RKO (cell line): ENCODE measurements at places on chromosomes 5 and 9.

DNA sequence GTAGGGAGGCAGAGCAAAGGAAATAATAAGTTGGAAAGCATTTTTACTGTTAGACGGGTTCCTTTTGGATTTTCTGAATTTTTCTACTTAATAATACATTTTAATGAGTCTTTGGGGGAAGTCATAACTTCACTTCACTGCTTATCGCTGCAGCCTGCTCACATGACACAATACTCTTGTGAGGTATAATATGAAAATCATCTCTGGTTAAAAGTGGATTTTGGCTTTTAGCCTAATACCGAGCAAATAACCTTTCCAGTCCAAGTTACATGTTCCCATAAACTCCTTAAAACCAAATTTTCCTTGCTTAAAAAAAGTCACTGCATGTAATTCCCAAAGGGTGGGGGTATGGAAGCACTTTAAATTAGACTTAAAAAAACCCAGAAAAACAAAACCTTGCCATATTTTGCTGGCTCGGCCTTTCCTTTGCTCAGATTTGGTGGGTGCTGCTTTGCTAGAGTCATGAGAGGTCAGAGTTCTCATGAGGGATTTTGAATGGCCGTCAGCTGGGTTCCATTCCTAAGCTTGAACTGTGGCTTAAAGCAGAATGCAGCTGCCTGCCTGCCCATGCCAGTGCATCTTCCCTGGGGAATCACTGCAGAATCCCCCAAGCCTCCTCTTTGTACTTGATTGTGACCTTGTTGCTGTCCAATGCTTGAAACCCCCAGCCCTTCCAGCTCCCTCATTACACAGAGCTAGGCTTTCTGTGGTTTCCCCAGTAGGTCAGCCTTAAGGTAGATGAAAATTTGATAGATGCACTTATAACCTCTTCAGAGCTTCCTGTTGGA lies 331.8 kb downstream of the KDM4C start:
- no peak for DNase-seq

GRCh38 chr5:103829585-103829984 lies 267.0 kb upstream of the NUDT12 start:
- peak; percentile 9 for DNase-seq

GRCh38 chr5:112713206-112713605 lies 24.5 kb upstream of the APC start:
- DNase-seq: no peak

DNA sequence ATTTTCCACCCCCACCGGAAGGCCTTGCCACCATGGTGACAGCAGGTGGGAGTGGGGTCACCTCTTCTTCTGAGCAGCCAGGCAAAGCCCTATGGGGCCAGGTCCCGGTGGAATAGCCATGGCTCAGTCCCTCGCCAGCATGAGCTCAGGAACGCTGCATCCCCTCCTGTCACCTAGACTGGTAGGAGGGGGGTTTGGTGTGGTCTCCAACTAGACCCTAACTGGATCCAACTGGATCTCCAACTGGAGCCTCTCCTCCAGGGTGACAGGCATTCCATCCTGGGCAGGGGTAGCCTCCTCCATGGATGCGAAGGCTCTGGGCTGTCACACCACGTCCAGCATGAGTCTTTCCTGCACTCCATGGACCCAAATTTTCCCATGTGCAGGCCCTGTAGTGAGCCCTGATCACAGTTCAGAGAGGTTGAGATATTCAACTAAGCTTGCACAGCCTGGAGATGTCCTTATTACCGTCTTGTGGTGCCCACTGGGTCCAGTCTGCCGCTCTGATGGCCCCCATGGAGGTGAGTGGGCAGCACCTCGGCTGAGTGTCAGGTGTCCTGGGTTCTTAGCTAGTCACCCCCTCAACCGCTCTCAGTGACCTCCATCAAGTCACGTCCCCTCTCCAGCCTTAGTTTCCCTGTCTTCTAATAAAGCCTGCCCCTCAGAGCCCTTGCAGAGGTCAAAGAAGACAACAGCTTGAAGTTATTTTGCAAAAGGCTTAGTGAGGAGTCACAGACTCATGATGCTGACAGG lies 18.6 kb upstream of the FIBCD1 start:
- no peak for DNase-seq

GRCh38 chr5:8767111-8767510 lies 778.8 kb downstream of the SEMA5A start:
- no peak for DNase-seq

DNA sequence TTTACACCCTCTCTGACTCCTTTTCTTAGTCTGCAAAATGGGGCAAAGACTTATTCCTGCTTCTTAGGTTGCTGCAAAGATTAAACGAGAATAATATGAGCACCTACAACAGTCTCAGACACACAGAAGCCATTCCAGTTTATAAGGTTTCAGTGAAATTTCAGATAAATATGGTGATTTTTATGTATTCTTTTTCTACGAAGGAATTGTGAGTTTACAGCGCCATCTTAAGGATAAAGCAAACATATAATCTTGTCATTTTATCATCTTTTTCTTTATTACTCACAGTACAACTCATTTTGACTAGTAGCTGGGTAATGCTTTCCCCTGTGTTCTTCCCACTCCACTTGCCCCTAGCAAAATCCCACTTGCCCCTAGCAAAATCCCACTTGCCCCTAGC lies 29.2 kb upstream of the SMC5 start:
- peak; percentile 43 for DNase-seq

- DNase-seq: no peak
Measured at GRCh38 chr5:59268756-59269415, 624.6 kb downstream of the PDE4D start.

- peak; percentile 68 for DNase-seq
Measured at GRCh38 chr9:4796988-4797853, 4.5 kb downstream of the RCL1 start.

DNA sequence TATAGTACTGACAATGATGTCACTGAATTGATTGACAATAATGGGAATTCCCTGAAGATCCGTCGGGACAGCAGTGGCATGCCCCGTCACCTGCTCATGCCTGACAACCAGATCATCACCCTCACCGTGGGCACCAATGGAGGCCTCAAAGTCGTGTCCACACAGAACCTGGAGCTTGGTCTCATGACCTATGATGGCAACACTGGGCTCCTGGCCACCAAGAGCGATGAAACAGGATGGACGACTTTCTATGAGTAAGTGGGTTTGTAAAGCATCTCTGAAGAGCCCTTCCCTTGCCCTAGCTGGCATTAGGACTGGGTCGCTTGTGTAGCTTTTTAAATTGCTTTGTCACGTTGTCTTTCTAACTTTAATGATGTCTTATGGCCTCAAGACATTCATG lies 72.7 kb upstream of the WWC1 start:
- DNase-seq: no peak

DNA sequence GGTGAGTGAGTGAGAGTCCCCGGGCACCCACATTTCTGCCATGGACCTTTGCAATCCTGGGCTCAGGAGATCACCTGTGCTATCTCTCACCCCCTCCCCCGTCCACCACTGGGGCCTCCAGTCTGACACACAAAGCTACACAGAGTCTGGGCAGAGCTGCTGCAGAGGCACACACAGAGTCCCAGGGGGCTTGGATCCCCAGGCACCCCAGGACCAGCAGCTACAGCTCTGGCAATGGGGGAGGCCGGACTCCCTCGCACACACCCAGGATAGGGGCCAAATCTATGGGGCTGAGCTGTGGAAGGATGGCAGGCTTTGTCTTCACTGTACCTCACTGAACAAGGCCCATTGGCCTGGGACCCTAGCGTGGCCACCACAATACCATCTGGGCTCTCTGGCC lies 328.8 kb downstream of the MAN2A1 start:
- no peak for DNase-seq

DNA sequence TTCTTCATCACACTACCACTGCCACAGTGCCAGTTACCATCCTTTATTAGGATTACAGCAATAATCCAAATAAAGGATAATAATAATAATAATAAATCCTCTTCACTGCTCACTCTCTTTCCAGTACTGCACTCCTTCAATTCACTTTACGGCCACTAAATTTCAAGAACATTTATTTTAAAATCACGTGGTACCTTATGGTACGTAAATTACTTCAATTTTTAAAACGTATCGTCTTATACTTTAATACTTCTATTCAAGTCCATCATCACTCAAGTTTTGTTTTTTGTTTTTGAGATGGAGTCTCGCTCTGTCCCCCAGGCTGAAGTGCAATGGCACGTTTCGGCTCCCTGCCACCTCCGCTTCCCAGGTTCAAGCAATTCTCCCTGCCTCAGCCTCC lies 36.5 kb downstream of the PTBP3 start:
- no peak for DNase-seq

DNA sequence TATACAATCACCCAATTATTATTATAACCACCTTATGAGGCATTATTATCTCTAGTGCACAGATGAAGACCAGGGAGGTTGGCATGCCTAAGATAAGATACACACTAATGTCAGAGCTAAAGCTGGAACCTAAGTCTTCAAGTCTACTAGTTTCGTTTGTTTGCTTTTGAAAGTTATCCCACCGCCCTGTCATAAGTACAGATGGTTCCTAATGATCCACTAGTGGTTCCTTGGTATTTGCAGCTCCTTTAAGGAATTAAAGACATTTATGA lies 14.1 kb downstream of the NDUFA8 start:
- DNase-seq: no peak

DNA sequence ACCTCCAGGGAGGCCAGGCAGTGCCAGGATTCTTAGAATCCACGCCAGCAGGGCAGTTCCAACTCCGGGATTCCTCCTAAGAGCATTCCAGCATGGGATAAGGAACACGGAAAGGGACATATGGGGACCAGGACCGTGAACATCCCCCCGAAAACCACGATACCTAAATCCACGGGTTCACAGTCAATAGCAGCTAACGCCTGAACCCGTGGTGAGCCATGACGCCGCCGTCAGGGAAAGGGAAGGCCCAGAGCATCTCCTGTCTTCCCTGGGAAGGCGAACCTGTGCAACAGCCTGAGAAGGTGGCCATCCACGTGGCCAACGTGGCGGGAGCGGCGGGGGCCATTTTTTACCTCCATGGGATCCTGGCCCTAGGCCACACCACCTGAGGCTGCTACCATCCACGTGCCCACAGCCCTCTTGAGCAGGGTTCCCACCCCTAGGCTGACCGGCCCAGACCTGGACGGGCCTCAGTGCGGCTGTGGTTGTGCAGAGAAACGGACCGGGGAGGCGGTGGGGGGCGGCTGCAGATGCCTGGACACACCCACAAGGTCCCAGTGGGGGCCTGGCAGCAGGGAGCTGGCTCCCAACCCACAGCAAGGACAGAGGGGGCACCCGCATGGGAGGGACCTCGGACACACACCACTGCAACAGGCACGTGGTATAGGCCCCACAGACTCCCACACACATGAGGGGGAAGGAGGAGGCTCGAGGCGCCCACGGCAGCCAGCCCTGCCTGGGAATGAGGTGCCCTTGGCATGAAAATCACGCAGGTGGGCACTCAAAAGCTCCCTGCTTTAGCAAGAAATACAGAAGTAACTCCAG lies 42.8 kb downstream of the SLC12A7 start:
- no peak for DNase-seq

DNA sequence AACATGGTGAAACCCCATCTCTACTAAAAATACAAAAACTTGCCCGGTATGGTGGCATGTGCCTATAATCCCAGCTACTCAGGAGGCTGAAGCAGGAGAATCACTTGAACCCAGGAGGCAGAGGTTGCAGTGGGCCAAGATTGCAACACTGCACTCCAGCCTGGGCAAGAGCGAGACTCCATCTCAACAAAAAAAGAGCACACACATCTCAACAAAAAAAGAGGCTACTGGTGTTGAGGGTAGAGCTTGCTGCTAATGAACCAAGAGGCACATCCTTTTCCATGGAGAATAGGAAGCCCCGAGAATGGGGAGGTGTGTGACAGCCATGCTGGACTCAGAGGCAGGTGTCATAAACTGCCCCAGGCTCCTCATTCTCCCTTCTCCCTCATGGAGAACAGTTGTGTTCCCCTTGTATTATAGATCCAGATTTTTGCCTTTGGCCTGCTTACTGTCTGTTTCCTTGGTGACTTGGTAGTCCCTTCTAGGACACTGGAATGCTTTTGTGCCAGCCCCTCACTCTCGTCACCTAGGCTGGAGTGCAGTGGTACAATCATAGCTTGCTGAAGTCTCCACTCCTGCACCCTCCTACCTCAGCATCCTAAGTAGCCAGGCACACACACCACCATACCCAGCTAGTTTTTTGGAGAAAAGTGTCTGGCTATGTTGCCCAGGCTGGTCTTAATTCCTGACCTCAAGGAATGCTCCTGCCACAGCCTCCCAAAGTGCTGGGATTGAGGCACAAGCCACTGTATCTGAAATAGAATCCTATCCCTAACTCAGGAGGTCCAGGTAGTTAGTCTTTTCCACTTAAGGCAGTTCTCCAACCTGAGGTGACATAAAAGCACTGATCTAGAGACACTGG lies 5.1 kb downstream of the RPL12 start:
- peak; percentile 49 for DNase-seq

GRCh38 chr9:34331196-34331595 lies 1.8 kb downstream of the NUDT2 start:
- DNase-seq: no peak

DNA sequence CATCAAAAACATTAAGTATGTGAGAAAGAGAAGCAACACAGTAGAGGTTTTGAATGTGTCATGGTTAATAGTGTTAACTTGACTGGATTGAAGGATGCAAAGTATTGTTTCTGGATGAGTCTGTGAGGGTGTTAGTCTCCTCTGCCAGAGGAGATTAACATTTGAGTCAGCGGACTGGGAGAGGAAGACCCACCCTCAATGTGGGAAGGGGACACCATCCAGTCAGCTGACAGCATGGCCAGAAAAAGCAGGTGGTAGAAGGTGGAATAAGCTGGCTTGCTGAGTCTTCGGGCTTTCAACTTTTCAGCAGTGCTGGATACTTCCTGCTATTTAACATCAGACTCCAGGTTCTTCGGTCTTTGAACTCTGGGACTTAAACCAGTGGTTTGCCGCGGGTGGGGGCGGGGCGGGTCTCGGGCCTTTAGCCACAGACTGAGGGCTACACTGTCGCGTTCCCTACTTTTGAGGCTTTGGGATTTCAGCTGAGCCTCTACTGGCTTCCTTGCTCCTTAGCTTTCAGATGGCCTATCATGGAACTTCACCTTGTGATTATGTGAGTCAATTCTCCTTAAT lies 309.9 kb upstream of the ST8SIA4 start:
- DNase-seq: no peak

- DNase-seq: no peak
Measured at GRCh38 chr5:14821100-14821845, 50.3 kb downstream of the ANKH start.

DNA sequence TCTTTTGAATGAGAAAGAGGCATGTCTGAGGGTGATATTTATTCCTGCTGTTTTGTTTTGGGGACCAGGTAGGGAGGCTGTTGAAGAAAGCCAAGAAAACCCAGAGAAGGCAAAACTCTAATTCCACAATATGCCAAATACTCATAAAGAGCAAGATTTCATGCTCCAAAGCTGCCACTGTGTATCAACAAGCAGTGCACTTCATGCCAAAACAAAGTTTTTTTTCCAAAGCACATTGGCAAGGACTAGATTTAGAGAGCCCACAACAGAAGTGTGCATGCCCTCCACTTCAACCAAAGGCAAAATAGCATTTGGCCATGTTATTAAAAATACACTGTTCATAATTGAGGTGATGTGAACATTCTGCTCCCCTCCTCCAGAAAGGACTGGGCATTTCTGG lies 229.9 kb downstream of the EBF1 start:
- no peak for DNase-seq
